ENCODE measurements at places on chromosomes 2 and 18.

DNA sequence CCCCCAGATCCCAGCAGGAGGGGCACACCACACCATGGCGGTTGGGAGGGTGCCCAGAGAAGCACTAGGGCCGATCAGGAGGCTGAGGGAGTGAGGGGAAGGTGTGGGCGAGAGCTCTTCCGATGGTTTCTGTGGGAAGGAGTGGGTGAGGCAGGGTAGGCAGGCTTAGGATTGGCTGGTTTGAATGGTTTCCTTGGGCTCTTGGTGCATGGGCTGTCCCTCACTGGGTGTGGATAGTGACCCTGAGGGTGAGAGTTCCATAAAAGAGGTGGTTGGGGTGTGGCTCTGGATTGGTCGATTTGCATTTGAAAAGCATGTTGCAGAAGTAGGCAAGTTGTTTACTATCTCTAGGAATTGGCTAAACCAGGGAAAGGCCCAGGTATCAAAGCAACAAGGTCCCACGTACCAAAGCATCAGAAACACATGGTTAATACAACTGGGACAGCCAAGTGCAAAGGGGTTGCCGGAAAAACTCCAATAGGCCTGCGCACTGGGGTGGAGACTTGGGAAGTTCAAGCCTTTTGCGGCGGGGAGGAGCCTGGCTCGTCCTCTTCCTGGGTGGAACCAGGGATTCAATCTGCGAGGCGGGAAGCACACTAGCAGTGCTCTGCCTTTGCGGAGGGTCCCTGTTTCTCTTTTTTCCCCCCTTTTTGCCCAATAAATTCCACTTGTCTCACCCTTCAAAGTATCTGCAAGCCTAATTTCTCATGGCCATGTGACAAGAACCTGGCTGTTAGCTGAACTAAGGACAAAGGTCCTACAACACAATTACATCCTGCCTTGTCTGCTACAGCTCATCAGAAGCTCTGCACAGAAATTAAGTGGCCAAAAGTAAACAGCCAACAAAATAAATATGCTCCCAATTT is 43.2 kb downstream of the IL1R2 start:
- H3K36me3 ChIP-seq: no peaks in the 10 kb centered on the region
- no peak overlapping the region for H3K4me3 ChIP-seq
- DNase-seq: no peak
- H3K4me1 ChIP-seq: no peaks in the 10 kb centered on the region

GRCh38 chr2:25036221-25036559 is 5.7 kb upstream of the EFR3B start:
- H3K36me3 ChIP-seq: no peaks in the 10 kb centered on the region
- DNase-seq: no peak

GRCh38 chr2:43347746-43348145 is 121.3 kb upstream of the ZFP36L2 start:
- H3K4me3 ChIP-seq: no peak overlapping the region
- no peaks in the 10 kb centered on the region for H3K27me3 ChIP-seq
- H3K36me3 ChIP-seq: no peaks in the 10 kb centered on the region
- DNase-seq: no peak

- no peak overlapping the region for H3K27ac ChIP-seq
- no peak overlapping the region for H3K4me3 ChIP-seq
- DNase-seq: no peak
- no peaks in the 10 kb centered on the region for H3K27me3 ChIP-seq
- H3K36me3 ChIP-seq: no peaks in the 10 kb centered on the region
Observed at GRCh38 chr2:197057959-197058358, 131.5 kb upstream of the PGAP1 start.

- no peaks in the 10 kb centered on the region for H3K36me3 ChIP-seq
- peaks cover 22% of the 10 kb centered on the region for H3K4me1 ChIP-seq
- DNase-seq: no peak
- H3K4me3 ChIP-seq: no peak overlapping the region
- H3K27ac ChIP-seq: no peak overlapping the region
Observed at GRCh38 chr2:3073041-3073595, 304.5 kb downstream of the EIPR1 start.

DNA sequence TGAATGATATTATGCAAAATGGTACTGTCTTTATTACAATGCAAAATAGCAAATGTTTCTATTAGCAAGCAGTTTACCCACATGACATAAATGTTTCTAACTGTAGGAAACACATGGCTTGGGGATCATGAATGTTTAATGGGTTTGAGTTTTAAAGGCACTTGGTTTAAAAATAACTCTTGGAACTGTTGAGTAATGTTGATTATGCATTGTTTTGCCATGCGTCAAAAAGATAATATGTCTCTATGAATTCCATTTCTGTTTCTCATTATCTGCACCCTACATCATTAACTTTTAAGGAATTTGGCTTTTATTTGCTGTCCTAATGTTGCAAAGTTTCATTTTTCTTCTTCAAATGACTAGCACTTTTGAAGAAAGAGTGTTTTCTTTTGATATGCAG is 1355.5 kb downstream of the SUCLG1 start:
- no peaks in the 10 kb centered on the region for H3K27me3 ChIP-seq
- H3K4me3 ChIP-seq: no peak overlapping the region
- H3K36me3 ChIP-seq: no peaks in the 10 kb centered on the region
- DNase-seq: no peak
- H3K4me1 ChIP-seq: no peaks in the 10 kb centered on the region

GRCh38 chr2:186276909-186277308 is 209.2 kb upstream of the ZC3H15 start:
- H3K27me3 ChIP-seq: no peaks in the 10 kb centered on the region
- no peak overlapping the region for H3K27ac ChIP-seq
- no peak overlapping the region for H3K4me3 ChIP-seq
- no peaks in the 10 kb centered on the region for H3K36me3 ChIP-seq

DNA sequence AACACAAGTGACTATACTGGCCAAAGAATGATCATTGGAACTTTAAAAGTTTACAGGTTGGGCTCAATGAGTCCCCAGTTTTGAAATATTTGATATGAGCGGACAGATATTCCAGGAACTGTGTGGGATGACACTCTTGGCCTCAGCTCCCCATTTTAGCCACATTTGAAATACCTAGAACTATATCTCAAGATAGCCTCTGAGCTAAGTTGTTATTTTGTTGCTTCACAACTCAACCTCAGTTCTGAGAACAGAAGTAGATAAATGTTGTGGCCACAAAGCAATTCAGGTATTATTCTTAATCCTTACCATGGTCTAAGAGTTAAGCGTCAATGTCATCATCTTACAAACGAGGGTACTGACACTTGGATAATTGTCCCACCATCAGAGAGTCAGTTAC is 172.2 kb upstream of the SETBP1 start:
- no peak overlapping the region for H3K27ac ChIP-seq
- H3K36me3 ChIP-seq: no peaks in the 10 kb centered on the region
- no peaks in the 10 kb centered on the region for H3K27me3 ChIP-seq
- H3K4me1 ChIP-seq: no peaks in the 10 kb centered on the region
- no peak for DNase-seq
- H3K4me3 ChIP-seq: no peak overlapping the region

DNA sequence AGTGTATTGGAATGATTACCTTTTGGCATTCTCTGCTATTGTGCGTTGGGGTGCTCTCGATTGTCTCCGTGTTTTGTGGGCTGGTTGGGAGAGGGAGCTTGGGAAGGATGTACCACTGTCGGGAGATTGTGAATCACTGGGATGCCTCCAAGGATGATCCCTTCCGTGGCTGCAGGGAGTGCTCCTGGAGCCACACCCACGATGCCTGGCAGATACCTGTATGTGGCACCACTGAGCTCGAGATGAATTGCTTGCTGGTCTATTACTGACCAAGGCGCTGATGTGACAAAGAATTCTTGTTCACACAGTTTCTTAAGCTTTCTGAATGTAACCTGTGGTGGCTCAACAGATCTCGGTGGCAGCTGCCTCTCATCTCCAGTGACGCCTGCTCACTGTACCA is 159.7 kb upstream of the LHCGR start:
- DNase-seq: no peak
- no peaks in the 10 kb centered on the region for H3K27me3 ChIP-seq
- no peak overlapping the region for H3K27ac ChIP-seq
- no peaks in the 10 kb centered on the region for H3K36me3 ChIP-seq
- H3K4me3 ChIP-seq: no peak overlapping the region

DNA sequence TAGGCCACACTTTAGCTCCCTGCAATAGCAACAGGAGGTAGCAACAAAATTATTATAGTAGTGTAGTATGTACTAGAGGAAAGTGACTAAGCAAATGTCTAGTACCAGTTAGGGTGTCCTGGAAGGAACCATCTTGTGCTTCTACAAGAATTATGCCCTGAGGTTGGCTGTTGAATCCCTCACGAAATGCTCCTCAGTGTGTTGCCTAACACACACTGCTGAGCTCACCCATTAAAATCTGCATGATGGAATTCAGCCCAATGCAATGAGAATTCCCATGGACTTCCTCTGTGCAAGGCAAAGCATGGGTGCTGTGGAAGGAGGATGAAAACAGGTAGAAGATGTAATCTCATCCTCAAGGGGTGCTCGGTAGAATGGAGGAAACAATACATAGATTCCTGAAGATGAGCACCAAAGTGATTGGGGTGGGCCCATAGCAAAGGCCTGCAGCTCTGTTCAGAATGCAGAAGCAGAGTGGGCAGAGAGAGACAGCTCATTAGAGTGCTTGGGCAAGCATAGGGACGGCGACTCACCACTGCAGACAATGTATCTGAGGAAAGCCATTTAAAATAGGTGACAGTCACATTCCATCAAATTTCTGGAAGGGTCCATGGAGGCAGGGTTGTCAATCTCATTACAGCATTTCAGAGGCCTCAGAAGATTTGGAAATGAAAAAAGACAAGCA is 1.2 kb upstream of the UGT1A7 start:
- DNase-seq: no peak
- H3K27ac ChIP-seq: no peak overlapping the region
- H3K36me3 ChIP-seq: no peaks in the 10 kb centered on the region
- H3K4me1 ChIP-seq: no peaks in the 10 kb centered on the region
- no peak overlapping the region for H3K4me3 ChIP-seq

DNA sequence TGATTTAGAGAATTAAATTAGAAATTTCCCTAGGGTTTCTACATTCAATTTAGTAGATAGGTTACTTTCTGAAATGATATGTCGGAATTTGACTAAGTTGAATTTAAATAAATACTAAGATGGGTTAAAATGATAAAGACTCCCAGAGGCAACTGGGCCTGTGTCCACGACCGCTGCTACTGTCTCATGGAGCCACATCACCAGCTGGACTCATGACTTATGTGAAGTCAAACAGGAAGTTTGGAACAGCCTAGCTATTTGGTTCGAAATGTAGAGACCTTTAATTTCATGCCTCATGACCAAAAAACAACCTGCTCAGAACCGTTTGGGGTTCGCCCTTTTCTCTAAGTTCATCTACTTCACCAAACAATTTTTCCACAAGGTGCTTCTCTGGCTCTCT is 22.2 kb downstream of the GRHL1 start:
- no peak overlapping the region for H3K4me3 ChIP-seq
- DNase-seq: no peak
- no peaks in the 10 kb centered on the region for H3K27me3 ChIP-seq
- peaks cover 13% of the 10 kb centered on the region for H3K4me1 ChIP-seq

DNA sequence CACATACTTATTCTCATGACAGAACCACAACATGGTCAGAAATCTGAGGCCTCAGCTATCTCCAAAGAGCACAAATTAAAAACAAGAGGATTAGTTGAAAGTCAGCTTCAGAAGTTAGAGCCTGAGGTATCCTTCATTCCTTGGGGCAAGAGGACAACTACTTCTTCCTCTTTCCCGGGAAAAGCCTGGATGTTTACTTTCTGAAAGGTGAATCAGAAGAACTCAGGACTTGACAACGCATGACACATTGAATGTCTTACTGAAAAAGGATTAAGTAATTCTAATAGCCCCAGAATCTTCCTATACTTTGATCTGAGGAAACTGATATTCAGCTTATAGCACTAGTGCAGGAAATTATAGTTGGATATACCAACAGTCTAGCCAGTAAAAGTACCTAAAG is 573.2 kb downstream of the METTL4 start:
- no peaks in the 10 kb centered on the region for H3K27me3 ChIP-seq
- peaks cover 4% of the 10 kb centered on the region for H3K4me1 ChIP-seq
- H3K4me3 ChIP-seq: no peak overlapping the region
- H3K36me3 ChIP-seq: no peaks in the 10 kb centered on the region
- DNase-seq: no peak

- no peaks in the 10 kb centered on the region for H3K4me1 ChIP-seq
- H3K27me3 ChIP-seq: no peaks in the 10 kb centered on the region
- H3K27ac ChIP-seq: no peak overlapping the region
Observed at GRCh38 chr2:163364736-163365135, 371.1 kb downstream of the FIGN start.

DNA sequence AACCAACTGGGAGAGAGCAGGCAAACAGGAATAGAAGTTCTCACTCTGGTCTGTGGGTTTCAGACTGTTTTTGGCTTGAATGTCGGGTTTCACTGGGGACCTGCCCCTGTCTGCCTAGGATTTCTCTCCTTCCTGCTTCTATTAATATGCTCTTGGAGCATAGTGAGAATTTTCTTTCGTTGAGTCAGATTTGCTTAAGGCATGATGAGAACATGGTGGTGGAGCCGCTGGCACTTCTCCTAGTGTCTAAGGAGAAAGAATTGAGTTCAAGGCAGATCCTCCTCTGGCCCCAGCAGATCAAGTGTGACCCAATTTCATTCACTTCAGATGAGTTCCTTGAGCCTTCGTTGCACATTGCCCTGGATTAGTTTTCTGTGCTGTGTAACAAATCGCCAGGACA is 103.9 kb upstream of the HS6ST1 start:
- H3K27ac ChIP-seq: no peak overlapping the region
- H3K4me3 ChIP-seq: no peak overlapping the region

DNA sequence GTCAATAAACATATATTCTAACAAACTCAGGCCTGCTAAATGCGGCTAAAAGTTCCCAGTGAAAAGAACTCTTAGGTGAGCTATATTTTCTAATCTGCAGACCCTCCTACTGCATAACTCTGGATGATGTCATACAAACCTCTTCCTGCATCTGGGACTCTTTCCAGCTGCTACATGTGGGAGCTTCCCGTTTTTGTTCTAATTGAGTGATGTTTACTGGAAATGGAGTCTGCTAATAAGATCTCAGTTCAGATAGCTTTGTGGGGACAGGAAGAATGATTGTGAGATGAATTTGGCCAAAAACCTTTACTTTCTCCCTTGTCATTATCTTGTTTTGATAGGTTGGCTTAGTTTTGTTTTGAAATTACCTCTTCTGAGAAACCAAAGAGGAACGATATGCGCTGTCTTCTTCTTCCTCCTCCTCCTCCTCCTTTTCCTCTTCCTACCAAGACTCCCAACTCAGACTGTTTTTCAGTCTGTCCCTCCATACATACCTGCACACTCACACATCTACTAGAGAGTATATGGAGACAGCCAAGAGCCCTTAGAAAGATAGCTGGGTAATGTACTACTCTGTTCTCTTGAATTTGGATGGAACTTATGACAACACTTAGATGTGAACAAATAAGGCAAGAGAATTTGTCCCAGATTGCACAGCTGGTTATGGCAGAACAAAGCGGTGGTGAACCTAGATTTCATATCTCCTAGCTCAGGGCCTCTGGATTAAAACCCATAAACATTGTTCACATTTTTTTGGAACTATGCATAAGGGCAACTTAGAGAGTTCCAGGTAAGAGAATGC is 39.8 kb upstream of the AAK1 start:
- no peak overlapping the region for H3K4me3 ChIP-seq
- no peaks in the 10 kb centered on the region for H3K27me3 ChIP-seq
- no peak overlapping the region for H3K27ac ChIP-seq
- no peaks in the 10 kb centered on the region for H3K36me3 ChIP-seq
- DNase-seq: no peak

- H3K27ac ChIP-seq: no peak overlapping the region
- no peaks in the 10 kb centered on the region for H3K36me3 ChIP-seq
- H3K4me3 ChIP-seq: no peak overlapping the region
- peaks cover 8% of the 10 kb centered on the region for H3K4me1 ChIP-seq
- no peak for DNase-seq
- H3K27me3 ChIP-seq: no peaks in the 10 kb centered on the region
Observed at GRCh38 chr18:24053211-24053610, 38.7 kb downstream of the TTC39C start.

Measured in neuronal stem cell (in vitro differentiated cells).